ENCODE measurements at places on chromosomes 6 and 20.

DNA sequence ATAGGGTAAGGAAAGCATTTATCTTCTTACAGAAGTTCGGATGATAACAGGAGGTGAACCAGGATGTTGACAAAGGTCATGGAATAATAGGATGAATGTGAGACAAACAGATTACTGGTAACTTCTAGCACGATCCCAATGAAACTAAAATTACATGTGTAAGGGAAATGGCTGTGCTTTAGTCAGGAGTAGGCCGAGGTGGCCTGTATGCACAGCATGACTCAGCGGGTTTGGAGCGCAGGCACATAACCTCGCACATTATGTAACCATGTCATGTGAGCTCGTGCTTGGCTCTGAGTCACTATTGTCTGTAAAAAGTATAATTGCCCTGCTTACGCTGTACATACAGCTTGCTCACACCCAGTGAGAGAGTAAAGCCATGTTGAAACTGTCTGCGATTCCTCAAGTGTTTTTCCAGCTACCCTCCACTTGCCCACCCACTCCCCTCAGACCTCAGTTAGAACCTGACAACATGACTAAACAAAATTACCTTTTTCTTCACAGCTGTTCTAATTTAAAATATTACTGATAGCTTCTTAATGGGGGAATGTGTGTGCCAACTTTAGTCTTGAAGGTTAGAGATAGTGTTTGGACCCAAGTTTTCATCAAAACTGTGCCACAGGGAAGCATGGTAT, 8.2 kb downstream of the CYB5R4 start:
- DNase-seq: peak; percentile 98

GRCh38 chr6:37021356-37022129, 16.1 kb downstream of the FGD2 start:
- no peak for DNase-seq

DNA sequence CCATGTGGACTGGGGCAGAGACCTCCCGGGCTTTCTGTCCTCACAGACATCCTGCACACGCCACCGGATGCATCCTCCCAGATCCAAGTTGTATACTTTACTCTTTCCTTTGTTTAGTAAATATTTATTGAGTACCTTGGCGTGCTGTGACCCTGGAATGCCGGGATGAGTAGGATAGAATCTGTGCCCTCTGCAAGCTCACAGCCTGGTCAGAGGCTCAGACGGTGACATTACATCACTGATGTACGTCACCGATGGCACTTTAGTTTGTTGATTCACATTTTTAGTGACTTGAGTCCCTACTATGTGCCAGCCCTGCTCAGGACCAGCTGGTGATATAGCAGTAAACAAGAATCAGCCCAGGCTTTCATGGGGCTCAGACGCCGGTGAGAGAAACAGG, 32.9 kb downstream of the SIRPA start:
- DNase-seq: no peak

- DNase-seq: no peak
Observed at GRCh38 chr6:166203003-166203640, 35.5 kb upstream of the TBXT start.

- no peak for DNase-seq
Observed at GRCh38 chr6:25064006-25064405, 128.2 kb upstream of the RIPOR2 start.

DNA sequence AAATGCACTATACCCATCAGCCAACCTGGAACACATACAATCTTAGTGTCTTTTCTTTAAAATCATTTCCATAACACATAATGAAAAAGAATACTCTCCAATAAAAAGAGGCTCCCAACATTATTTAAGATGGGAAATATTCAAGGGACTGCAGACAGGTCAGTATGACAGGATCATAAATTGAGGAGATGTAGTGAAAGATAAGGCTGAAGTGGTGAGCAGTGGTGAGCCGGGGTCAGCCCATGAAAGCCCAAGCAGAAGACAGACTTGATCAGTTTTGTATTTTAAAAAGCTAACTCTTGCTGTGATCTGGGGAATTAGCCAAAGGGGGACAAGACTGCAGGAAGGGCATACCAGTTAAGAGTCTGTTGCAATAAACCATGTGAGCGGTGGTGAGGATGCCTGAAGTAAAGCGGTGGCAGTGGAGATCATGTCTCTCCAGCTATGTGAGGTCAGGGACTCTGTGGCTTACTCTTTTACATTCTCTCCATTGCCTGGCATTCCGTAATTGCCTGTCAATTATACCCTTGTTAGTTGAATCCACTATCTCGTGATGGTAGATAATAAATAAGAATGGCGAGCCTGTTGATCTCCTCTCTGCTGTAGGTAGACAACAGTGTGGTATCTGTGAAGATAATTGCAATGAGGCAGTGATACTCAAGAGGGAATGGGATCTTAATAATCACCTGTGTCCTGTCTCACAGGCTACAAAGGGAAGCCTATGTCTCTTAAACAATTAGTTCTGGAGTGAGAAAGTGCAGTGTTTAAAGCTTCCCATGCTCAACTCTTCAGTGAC, 97.4 kb downstream of the FILIP1 start:
- no peak for DNase-seq

- DNase-seq: no peak
Observed at GRCh38 chr6:14353281-14353680, 235.7 kb downstream of the CD83 start.

DNA sequence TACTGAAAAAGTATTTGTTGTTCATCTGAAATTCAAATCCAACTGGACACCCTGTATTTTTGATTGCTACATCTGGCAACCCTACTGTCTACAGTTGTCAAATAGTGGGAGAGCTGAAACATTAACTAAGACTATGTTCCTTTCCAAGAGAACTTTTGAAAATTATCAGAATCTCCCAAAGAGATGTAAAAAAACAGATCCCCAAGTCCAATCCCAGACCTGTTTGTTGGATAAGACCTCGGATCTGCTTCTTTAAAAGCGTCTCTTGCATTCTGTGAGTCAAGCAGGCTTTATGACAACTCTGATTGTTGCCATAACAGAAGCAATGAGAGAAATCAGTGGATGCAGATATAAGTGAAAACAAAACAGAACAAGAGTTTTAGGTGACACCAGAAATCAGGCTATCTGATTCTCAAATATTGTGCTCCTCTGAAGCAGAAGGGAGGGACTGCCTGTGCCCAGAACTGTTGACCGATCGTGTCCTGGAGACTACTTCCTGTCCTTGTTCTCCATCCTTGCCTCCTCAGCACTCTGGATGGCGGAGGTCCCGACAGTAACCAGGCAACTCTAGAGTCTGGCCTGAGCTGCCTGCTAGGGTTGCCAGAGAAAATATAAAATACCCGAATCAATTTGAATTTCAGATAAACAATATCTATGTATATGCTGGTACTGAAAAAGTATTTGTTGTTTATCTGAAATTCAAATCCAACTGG, 853.8 kb downstream of the MAFB start:
- DNase-seq: no peak

GRCh38 chr6:21496706-21497105, 96.8 kb upstream of the SOX4 start:
- DNase-seq: no peak

DNA sequence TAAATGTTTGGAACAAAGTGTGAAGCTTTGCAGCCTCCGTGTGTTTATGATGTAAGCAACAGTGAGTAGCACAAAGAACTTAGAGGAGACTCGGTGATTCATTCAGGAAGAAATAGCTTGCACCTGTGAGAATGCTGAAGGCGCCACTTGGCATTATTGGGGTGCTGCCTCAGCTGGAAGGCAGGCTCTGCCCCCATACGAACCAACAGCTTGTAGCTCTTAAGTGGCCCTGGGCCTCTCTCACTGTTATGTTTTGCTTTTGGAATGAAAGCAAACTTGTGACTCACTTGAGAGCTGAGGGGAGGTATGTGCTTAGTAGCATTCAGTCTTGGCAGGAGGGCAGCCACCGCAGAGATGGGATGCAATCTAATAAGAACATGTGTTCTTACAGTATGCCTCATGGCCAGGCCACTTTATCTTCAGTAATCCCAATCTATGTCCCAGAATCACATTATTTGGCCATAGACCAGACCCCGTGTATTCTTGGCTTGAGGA, 310.7 kb downstream of the EYA4 start:
- DNase-seq: no peak

DNA sequence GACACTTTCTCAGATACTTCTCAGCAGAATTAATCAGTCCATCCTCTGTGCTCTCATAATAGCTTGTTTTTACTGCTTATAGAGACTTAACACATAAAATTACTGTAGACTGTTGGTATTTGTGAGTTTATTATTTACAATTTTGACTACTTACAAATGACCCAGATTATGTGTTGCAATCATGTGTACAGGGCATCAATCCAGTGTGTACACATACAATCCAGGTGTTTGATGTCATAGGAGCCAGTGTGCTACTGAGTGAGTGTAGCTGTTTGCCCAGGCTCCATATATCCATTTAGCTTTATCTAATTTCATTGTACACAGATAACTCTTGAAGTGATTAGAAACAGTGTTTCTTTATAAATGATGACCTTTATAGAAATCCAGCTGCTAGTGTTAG, 31.3 kb downstream of the TRMT11 start:
- DNase-seq: no peak

DNA sequence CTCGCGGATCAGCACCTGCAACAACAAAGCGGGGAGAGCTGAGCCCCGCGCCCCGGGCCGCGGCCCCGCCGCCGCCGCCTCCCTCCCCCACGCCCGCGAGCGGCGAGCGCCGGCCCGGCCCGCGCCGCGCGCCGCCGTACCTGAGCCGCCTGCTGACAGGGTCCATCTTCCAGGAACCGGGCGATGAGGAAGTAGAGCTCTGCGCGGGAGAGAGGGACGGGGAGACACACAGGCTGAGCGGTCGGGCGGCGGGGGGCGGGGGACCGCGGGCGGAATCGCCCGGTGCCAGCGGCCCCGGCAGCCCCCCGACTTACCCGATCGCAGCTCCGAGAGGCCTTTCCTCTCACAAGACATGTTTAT, 359 bp downstream of the PHIP start:
- DNase-seq: peak; percentile 68

- no peak for DNase-seq
Observed at GRCh38 chr6:122890250-122890649, 101.2 kb downstream of the SMPDL3A start.

DNA sequence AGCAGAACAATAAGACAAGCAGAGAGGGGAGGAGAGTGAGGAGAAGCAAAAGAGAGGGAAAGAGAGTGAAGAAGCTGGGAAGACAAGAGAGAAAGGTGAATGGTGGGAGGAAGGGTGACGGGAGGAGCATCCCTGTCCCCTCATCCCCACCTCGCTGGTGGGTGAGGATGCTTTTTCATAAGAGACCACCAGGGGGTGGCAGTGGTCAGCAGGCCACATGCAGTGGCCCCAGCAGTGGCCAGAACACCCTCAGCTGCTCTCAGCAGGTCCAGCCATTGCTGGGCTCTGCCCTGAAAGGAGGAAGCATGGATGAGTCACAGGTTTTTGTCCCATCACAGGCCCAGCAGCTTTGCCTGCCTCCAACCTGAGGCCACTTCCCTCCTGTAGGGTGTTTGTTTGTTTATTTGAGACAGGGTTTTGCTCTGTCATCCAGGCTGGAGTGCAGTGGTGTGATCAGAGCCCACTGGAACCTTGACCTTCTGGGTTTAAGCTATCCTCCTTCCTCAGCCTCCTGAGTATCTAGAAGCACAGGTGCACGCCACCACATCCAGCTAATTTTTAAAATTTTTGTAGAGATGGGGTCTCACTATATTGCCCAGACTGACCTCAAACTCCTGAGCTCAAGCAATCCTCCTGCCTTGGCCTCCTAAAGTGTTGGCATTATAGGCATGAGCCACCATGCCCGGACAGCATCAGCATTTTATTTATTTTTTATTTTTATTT, 24.0 kb downstream of the FGD2 start:
- DNase-seq: peak; percentile 99

DNA sequence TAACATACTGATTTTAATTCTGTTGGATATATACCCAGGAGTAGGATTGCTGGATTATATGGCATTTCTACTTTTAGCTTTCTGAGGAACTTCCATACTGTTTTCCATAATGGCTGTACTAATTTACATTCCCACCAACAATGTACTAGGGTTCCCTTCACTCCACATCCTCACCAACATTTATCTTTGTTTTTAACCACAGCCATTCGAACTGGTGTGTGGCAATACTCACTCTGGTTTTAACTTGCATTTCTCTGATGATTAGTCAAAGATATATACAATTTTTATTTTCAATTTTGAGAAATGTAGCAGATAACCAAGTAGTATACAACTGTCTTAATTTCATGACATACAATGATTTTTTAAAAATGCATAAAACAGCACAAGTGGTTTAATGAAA, 30.3 kb upstream of the ADGRG6 start:
- DNase-seq: no peak

GRCh38 chr20:50320901-50321796, 130.5 kb downstream of the CEBPB start:
- DNase-seq: peak; percentile 87

- DNase-seq: no peak
Observed at GRCh38 chr6:143961886-143962878, 45.9 kb downstream of the PLAGL1 start.

- DNase-seq: no peak
Observed at GRCh38 chr20:36585410-36586125, 12.2 kb downstream of the TGIF2 start.

DNA sequence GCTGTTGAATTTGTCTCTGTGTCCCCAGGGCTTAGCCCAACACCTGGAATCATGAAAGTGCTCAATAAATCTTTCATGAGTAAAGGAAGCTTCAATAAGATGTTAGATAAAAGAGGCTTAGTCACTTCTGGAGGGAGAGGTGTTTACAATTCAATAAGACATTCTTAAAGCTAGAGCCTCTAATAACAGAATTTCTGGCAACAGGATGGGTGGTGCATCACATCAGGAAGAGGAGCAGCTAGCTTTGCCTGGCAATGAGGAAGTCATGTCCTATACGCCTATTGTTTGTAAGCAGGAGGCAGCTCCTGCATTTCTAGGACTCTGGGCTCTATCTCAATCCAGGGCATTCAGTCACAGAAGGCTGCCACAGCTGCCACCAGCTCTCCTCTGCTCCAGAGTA, 638.5 kb downstream of the EPM2A start:
- no peak for DNase-seq

- no peak for DNase-seq
Observed at GRCh38 chr20:44600301-44600700, 17.9 kb downstream of the PKIG start.

- DNase-seq: no peak
Observed at GRCh38 chr6:28335040-28335563, 846 bp downstream of the ZSCAN31 start.

GRCh38 chr6:157713451-157714152, 109.4 kb upstream of the SNX9 start:
- DNase-seq: no peak

DNA sequence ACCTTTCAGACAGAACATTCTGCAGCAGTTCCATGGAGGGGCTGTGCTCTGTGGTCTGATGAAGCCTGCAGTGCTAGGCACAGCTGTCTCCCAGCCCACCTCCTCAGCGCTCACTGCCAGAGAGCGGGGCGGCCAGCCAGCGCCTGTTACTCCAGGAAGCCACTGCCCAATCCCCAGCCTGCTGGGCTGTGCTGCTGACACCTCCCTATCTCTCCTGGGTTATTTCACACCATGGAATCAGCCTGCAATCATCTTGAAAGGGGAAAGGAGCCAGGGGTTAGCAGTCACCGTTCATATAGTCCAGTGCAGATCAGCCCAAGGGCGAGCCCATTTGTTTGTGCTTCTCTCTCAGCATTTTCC, 46.3 kb upstream of the NHSL1 start:
- no peak for DNase-seq

All from inflammatory macrophage treated with lipopolysaccharide for 4 hours (primary cell).